Germinal center (tissue), 1 donor: ENCODE measurements at places on chromosomes 12 and 14.
A peak's percentile ranks its signal among the peaks of the same experiment; 100 is the strongest.

- no peak for DNase-seq
Observed at GRCh38 chr14:38735005-38735404, 368.0 kb downstream of the SEC23A start.

GRCh38 chr12:105459760-105460330 is 129.4 kb downstream of the C12orf75 start:
- DNase-seq: no peak

DNA sequence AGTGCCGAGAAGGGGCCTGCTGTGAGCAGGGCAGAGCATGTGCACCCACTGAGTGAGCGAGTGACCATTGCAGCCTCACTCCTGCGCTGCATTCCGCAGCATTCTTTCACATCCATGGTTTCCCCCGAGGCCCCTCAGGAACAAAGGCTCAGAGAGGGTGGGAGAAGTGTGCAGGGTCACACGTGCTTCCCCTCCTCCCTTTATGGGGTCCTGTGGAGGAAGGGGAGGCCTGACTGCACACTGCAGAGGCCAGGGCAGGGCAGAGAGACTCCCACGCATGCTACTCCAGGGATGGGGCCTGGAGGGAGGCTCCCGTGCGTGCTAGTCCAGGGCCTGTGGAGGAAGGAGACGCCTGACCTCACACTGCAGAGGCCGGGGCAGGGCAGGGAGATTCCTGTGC is 63.2 kb downstream of the DIO3 start:
- DNase-seq: no peak

- DNase-seq: no peak
Observed at GRCh38 chr12:58310809-58311622, 369.6 kb downstream of the ATP23 start.

GRCh38 chr12:19872621-19873540 is 433.6 kb downstream of the AEBP2 start:
- DNase-seq: no peak

DNA sequence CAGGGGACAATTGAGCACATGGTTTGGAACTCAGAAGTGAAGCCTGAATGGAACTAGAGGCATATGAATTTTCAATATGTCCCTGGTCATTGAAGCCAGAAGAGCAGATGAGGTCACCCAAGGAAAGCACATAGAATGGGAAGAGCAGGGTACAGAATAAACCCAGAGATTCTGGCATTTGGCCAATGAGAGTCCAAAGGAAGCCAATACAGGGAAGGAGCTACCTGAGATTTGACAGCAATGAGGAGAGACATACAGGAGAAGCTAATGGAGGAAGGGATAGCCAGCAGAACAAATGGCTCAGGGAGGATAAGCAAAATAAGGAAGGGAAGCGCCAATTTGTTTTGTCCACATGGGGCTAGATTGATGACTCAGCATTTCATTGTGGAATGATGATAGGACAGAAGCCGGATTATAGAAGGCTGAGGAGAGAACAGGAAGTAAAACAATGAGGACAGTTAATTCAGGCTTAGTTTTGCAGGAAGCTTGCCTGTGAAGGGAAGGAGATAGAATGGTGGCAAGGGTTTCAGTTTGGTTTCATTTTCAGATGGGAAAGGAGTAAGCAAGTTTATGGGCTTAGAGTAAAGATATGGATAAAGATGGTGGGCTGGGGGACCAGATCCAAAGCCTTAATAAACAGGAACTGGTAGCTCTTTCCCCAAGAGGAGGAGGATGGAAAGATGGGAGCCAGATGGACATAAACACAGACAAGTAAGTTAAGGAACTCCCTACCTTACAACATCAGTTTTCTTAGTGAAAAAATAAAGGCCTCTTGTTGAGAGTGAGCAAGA is 3.2 kb upstream of the SPTSSA start:
- no peak for DNase-seq

GRCh38 chr14:102554821-102555819 is 37.3 kb upstream of the RCOR1 start:
- peak; percentile 64 for DNase-seq

- no peak for DNase-seq
Observed at GRCh38 chr14:32230695-32231280, 27.7 kb upstream of the RNU6-8 start.

DNA sequence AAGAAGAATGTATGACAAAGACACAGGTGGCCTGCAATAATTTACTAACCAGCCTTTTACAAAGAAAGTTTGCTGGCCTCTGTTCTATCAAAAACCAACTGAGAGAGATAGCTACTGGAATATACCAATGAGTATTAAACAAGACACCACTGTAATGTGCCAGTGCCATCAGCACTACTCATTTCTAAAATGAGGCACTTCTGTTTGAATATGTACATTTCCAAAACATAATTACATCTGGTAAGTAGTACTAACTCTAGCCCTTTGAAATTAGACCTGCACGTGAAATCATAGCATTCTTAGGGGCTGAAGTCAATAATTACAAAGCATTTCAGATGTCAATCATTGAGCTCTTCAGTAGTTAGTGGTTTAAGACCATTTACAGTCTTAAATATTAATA is 6.9 kb upstream of the SYCP3 start:
- DNase-seq: no peak

DNA sequence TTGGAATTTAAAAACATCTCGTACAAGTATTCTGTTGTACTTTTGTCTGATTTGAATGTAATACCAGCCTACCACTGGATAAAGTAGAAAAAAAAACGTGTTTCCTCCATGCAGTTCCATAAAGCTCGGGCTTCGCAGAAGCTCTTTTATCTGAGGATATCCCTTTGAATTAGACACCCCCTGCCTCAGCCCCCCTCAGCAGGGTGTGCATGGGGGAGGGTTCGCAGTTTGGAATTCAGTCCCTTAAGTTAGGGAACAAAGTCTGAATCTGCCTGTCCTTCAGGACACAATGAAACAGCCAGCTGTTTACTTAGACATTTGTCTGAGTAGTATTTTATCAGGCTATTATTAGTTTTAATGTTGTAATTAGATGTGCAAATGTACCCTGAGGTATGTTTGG is 234.0 kb upstream of the CAND1 start:
- DNase-seq: no peak

DNA sequence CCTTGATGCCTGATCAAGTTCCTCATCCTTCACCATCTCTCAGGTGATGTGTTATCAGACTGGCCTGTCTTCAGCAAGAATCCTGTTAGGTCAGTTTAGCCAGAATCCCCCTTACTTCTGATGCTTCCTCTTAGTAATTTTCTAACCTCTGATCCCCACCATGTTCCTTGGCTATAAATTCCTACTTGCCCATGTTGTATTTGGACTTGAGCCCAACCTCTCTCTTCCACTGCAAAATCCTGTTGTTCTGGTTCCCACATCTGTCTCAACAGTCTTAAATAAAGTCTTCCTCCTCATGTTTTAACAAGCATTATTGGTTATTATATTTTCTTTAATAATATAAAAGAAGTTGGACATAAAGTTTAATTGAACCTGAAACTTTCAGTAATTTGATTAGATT is 987.8 kb upstream of the USP15 start:
- DNase-seq: no peak

DNA sequence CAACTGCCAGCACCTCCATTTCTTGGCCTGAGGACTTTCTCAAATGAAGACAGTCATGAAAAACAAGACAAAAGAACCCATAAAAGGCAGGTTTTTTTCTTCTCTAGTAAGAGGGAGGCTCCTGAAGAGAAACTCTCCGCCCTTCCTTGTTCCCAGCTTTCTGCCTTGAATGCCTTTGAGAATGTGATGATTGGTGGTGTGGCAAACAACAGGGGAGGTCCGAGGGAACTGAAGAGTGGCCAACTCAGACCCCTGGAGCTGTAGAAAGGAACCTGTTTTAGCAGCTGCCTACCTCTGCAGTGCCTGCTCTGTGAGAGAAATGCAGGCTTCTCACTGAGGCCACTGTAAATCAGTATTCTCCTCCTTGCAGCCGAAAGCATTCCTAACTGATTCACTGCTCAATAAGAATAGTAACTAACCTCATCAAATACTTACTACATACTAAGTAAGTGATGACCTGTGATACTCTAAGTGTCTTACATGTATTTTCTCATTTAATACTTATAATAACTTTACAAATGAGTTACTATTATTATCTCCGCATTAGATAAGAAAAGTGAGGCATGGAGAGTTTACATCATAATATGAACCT is 16.7 kb upstream of the ERC1 start:
- no peak for DNase-seq

DNA sequence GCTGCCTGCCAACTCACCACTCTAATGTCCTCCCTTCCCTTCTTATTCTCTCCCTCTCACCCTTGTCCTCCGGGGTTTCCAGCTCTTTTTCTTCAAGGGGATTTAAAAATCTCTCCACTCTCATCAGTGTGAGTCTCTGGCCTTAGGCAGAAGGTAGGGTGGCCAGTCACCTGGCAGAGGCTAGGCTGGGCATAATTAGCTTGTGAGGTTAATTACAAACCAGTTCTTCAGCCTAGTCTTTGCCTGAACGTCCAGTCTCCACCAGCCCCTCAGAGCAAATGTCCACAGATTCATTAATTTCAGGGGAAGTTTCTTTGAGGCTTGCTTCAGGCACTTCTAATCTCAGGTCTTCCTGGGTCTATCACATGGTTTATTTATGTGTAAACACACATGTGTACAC is 6.7 kb downstream of the KRT7 start:
- DNase-seq: no peak

DNA sequence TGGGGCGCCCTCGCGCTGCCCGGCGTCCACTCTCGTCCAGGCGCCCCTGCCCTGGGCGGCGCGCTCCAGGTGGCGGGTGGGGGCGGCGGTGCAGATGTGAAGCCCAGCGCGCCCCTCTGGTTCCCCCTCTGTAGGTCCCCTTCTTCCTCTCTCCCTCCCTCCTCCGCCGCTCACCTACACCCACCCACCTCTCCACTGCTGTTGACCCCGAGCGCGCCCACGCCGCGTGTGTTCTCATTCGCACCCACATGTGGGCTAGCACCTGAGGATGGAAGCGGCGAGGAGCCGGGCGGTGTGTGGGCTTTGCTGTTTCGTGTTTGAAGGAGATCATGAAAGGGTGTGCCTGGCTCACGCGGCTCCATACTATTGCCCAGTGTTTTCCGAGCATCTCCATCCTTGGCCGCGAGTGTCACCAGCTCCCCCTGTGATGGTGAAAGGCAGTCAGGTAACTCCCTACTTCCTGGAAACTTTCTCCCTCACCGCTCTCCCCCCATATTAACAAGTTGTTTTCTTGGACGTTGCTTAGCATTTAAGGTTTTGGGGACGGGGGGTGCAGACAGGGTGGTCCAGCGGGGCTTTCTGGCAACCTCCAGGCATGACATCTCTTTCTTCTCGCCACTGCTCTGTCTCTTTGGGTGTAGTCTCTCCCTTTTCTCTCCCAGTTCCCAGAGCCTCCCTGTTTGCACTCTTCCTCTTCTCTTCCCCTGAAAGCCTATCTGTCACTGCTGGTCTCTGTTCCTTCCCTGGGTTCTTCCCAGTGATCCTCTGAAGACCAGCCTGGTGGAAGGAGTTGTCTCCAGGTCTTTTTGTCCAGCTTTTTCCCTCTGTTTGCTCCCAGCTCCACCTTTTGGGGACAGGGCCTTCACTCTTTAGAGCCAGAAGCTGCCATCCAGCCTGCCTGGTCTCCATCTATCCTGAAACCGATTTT is 1.6 kb downstream of the CACNA1C start:
- no peak for DNase-seq

DNA sequence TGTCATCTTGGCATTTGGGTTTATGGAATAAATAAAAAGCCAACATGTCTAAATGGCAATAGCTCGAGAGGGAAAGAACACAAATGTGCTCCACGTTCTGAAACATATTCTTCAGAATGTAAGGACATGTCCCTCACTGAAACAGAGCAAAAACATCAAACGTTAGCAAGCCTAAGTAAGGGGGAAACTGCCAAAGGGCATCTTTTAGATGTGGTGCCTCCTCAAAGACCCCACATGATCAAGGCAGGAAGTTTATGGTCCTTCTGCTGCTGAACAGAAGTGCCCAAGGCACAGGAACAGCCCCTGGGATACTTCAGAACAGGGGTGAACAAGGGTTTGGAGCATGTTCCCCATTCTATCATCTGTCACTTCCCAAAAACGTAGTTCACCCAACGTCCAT is 227.0 kb downstream of the ANO2 start:
- DNase-seq: no peak

- no peak for DNase-seq
Observed at GRCh38 chr12:105030820-105031807, 45.0 kb downstream of the NOPCHAP1 start.

DNA sequence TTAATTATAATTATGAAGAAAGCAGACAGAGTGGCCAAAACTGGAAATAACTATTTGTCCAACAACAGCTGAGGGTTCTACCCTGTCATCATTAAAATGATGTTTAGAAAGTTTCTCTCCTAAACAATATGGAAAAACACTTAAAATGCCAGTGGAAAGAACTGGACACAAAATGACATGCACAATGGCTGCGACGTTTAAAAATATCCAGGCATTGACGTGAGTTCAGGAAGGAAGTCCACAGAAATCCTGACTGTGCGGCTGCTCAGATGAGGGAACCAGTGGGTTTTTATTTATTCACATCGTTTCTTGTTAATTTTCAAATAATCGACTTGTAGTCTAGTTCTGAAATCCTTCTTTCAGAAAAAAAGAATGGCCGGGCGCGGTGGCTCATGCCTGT is 58.3 kb downstream of the CCNK start:
- DNase-seq: no peak

DNA sequence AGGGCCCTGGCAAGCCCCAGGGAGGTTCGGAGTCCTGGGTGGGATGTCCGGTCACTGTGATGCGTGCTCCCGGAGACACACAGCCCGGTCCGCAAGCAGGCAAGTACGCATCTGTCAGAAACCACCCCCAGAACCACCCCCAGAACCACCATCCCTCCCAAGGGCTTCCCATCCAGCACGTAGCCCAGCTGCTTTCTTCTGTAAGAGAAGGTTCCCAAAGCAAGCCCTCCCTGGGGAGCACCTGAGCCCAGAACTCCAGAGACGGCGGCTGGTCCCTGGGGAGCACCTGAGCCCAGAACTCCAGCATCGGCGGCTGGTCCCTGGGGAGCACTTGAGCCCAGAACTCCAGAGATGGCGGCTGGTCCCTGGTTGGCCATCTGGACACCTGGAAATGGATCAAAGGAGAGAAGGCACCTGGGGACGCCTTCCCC is 2.6 kb upstream of the FBRSL1 start:
- no peak for DNase-seq

- no peak for DNase-seq
Observed at GRCh38 chr12:131067981-131068851, 114.5 kb downstream of the ADGRD1 start.

DNA sequence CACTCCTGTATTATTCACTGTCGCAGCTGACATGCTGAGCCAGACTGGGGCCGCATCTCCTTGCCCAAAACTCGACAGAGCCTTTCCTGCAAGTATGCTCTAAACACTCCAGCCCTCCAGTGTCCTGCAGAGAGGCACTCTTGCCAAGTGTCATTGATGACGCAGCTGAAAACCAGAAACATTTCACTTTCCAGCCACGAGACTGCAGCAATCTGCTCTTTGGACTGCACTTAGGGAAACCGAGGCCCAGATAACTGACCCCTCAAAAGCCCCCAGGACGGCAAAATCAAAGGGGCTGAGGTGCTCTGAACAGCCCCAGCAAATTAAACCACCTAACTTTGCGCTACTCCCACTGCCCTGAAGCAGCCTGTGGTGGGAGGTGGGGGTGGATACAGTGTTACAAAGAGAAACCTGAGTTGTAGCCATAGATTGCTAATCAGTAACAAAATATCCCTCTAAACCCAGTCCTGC is 2.6 kb downstream of the CCDC85C start:
- no peak for DNase-seq
